Activated gamma-delta T cell (primary cell): ENCODE measurements at places on chromosomes 1 and 21.

DNA sequence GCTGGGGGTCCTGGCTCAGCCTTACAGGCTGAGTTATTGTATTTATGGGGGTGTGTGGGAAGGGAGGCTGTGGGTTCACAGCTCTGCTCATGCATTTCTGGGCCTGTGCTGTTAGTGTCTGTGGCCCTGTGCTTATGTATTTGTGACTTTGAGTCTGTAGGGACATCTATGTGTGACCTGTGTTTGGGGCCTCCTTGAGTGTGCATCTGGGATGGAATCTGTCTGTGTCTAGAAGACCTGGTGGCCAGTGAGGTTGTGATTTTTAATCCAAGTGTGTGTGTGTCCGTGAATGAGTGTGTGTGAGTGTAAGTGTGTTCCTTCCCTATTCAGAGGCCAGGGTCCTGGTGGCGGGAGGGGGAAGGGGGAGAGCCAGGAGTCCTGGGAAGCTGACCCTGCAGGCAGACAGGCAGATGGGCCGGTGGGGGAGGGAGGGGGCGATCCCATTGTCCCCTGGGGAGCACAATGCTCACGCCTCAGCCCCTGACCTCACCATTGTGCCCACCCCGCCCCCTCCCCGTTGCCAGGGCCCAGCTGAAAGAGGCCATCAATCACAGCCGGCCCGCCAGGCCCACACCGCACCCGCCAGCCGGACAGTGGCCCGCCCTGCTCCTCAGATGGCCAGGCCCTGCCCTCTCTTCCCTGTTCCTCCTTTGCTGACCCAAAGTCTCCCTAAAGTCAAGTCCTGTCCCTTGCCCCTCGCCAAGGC, 19.6 kb downstream of the SLC27A3 start:
- DNase-seq = no peak

DNA sequence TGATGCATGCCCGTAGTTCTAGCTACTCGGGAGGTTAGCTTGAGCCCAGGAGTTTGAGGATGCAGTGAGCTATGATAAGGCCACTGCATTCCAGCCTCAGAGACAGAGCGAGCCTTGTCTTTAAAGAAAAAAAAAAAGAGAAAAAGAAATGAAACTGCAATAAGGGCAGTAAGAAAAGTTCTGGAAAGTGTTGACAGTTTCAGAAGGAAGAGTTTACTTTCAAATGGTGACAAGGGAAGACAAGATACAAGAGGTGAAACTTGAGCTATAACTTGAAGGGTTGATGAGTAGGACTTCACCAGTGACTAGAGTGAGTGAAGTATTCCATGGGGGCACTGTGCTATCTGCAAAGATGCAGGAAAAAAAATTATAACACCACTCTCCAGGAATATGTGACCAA, 125.0 kb downstream of the AKT3 start:
- no peak for DNase-seq

GRCh38 chr1:160657250-160657781, 10.5 kb upstream of the SLAMF1 start:
- DNase-seq = no peak

GRCh38 chr1:143665606-143666005, 306.2 kb downstream of the FAM72C start:
- DNase-seq = no peak

DNA sequence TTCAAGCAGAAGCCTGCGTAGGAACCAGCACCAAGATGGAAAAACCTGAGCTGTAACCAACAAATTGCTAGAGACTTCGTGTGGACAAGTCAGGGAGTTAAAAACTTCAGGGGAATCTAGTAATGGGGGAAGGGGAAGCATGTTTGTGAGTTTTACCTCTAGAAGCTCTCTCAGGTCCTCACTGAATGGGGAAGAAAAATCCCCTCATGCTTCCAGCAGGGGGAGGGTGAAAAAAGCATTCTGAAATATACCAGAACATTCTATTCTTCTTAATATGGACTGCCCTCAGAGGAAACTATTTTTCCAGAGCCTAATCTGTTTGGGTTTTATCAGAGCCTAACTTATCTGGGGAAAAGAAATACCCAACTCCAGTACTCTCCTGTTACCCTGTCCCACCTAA, 28.6 kb downstream of the GNG12 start:
- no peak for DNase-seq

- no peak for DNase-seq
Observed at GRCh38 chr1:169305356-169305755, 62.2 kb downstream of the NME7 start.
